Left lung (tissue), 14 donors: ENCODE measurements at places on chromosomes 5 and 9. TPM values are rescaled to one million over a fixed set of nuclear protein-coding genes. Genes with fewer than 3 reads are reported as not detected.
A peak's percentile ranks its signal among the peaks of the same experiment; 100 is the strongest.

GRCh38 chr9:85904975-85905374 is 36.0 kb upstream of the NAA35 start:
- no peak for DNase-seq

- DNase-seq, result no peak
Observed at GRCh38 chr9:134403682-134404301, 77.5 kb downstream of the RXRA start.

- DNase-seq, result no peak
Observed at GRCh38 chr5:133870661-133871060, 97.8 kb downstream of the C5orf15 start.

DNA sequence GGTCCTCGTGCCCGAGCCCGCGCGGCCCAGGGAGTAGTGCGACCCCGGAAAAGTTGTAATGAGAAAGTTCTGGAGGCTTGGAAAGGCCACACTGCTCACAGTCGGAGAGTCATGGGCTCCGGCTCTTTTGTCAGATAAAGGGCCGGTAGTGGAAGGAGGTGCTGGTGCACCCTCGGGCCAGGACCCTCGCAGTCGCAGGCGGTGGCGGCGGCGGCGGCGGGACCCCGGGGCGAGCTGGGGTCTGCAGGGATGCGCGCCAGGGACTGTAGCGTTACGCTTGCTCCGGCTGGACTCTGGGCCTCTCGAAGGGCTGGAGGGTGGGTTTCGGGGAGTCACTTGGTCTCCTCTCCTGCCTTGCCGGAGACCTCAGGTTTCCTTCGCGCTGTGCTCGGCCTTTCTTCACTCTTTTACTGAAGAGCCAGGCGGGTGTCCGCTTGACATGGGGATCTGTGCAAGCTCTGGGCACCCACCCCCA is 1.5 kb downstream of the RORB start:
- no peak for DNase-seq

- no peak for DNase-seq
Observed at GRCh38 chr5:158602981-158603380, 496.7 kb downstream of the EBF1 start.

- DNase-seq, result no peak
Observed at GRCh38 chr9:136675477-136676296, 11.6 kb downstream of the AGPAT2 start.

DNA sequence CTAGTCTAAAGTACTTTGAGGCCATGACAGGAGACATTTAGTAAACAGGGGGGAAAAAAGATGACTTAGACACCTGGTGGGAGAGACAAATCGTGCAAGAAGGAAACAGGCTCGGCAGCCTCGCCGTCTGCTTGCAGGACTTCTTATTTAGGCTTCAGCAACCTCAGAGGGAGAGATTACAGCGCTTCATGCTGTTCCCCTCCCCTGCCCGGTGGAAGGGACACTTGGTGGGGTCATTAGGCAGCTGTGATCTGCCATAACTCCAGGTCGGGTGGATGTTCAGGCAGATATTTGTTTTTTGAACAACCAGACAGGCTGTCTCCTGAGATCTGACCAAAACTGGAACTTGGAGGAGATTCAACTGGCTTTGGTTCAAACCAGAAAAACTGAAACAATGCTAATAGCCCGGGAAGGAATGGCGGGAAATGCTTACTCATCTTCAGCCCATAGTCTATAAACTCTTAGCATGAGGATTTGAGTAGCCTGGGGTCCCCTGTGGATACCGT is 38.1 kb upstream of the CD180 start:
- DNase-seq, result peak; percentile 46

DNA sequence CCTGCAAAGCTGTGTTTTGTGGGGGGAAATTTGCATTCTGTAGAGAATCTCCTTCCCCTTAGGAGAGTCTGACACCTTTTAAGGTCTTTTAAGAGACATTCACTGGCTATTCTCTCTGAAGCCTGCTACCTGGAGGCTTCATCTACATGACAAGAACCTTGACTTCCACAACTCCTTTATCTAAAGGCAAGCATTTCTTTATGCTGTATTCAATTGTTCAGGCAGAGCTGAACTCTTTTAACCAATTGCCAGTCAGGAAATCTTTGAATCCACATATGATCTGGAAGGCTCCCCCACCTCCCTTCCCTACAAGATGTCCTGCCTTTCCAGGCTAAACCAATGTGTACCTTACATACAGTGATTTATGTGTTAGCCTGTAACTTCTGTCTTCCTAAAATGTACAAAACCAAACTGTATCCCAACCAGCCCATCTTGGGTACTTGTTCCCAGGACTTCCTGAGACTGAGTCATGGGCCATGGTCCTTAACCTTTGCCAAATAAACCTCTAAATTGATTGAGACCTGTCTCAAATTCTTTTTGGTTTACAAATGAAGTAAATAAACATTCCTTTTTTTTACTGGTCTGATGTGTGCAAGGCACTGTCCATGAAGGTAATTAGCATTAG is 9.9 kb downstream of the C9orf85 start:
- DNase-seq, result no peak

DNA sequence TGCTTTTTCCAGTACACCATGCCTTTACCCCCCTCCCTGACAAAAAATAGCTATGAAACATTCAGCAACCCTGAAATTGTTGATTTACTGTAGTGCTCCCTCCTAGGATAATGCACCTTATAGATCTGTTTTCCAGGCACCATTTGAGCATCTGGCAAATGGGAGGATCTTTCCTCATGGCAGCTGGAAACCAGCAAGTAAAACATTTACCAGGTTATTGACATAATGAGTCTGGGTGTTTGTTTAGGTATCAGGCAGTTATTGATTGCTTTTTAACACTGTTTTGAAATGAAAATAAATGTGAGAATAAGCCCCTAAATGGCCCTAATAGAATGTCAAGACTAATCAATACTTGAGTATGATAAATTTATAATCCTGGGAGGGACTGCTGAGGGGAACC is 57.3 kb upstream of the KLF4 start:
- DNase-seq, result no peak

DNA sequence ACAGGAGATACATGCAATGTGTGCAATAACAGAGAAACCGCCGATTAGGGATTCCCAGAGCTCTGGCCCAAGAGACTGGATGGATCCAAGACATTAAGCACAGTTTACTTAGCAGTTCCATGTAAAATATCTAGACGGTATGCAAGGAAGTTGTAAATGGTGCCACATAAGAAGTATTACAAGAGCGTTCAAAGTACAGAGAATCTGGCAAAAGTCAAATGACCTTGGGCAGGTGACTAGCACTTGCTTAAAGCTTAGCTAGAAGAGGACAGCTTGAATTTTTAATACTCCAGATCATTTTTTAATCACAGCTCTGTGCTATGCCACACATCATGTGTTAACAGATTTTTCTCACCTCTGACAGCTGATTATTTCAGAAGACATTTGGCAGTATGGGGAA is 72.3 kb upstream of the TNPO1 start:
- DNase-seq, result no peak

GRCh38 chr5:181242031-181242451 is 1.7 kb downstream of the RACK1 start:
- no peak for DNase-seq

GFPT2 gene
- polyA plus RNA-seq, result 6.2 TPM

CWC27 gene
- polyA plus RNA-seq, result 37.2 TPM

FOXD4L3 gene
- polyA plus RNA-seq, result not detected

GM2A gene
- 36.9 TPM for polyA plus RNA-seq
